Adrenal gland (tissue), 19 donors: ENCODE measurements at places on chromosomes 4 and X. TPM values are rescaled to one million over a fixed set of nuclear protein-coding genes. Genes with fewer than 3 reads are reported as not detected.

AADAT gene
- 3.2 TPM for total RNA-seq

USP53 gene
- total RNA-seq, result 7.0 TPM

SATL1 gene
- 0.71 TPM for total RNA-seq

SLC16A2 gene
- total RNA-seq, result 109 TPM

GRCh38 chrX:48617542-48618340 lies 20.4 kb downstream of the WDR13 start:
- H3K36me3 ChIP-seq, result no peaks in the 10 kb centered on the region
- H3K27ac ChIP-seq, result no peak overlapping the region
- DNase-seq, result peak; percentile 46
- no peaks in the 10 kb centered on the region for H3K27me3 ChIP-seq

DNA sequence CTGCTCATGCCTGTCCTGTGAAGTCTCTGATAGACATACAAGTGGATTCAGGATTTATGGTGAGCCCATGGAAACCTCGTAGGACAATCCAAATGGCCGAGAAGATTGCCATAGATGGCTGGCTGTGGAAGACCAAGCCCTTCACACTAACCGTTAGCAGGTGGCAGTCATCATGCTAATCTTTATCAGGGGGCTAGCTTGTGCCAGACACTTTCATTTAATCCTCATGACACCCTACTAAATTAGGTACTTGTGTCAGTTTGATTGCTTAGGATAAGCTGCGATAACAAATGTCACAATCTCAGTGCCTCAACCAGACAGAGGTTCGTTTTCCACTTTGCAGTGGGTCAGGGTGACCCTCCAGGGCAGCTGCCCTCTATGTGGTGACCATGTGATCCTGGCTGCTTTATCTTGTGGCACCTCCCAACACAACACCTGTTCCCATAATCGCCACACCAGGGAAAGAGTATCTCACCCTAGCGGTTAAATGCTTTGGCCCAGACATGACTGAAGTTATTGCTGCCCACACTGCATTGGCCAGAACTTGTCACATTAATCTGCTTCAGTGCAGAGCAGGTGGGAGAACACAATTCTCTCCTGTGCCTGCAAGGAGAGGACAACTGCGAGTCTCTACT lies 60.8 kb downstream of the REPS2 start:
- H3K4me1 ChIP-seq, result no peaks in the 10 kb centered on the region
- H3K27ac ChIP-seq, result no peak overlapping the region
- H3K4me3 ChIP-seq, result no peak overlapping the region
- no peak for DNase-seq
- no peaks in the 10 kb centered on the region for H3K36me3 ChIP-seq
- H3K27me3 ChIP-seq, result no peaks in the 10 kb centered on the region

- H3K27me3 ChIP-seq, result peaks cover 5% of the 10 kb centered on the region
- no peaks in the 10 kb centered on the region for H3K4me1 ChIP-seq
- DNase-seq, result no peak
- no peak overlapping the region for H3K27ac ChIP-seq
- no peak overlapping the region for H3K4me3 ChIP-seq
These were observed 19.0 kb upstream of the DCX start for GRCh38 chrX:111431001-111431400.

- H3K27me3 ChIP-seq, result no peaks in the 10 kb centered on the region
- H3K27ac ChIP-seq, result no peak overlapping the region
- no peaks in the 10 kb centered on the region for H3K4me1 ChIP-seq
- no peaks in the 10 kb centered on the region for H3K36me3 ChIP-seq
These were observed 339.2 kb downstream of the DCAF12L2 start for GRCh38 chrX:125826774-125827451.

DNA sequence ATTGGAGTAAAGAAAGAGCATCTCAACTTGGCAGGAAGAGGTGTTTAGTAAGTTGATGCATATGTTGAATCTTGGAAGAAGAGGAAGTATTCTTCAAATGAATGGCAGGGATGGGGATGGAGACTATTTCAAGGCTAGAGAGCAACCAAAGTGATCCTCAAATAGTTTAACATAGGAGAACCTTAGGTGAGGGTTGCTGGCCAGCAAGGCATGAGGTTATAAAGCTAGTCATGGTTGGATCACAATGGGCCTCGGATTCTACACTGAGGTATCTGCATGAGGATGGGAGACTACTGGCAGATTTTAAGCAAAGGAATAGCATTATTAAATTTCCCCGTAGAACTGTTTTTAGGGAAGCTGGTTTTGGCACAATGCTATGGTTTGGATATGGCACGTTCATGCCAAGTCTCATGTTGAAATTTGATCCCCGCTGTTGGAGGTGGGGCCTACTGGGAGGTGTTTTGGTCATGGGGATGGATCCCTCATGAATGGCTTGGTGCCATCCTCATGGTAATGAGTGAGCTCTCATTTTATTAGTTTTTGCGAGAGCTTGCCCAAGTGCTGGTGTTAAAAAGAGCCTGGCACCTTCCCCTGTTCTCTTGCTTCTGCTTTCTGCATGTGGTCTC lies 41.9 kb upstream of the ETNPPL start:
- DNase-seq, result no peak
- no peak overlapping the region for H3K4me3 ChIP-seq

- no peak for DNase-seq
- H3K27me3 ChIP-seq, result no peaks in the 10 kb centered on the region
- no peak overlapping the region for H3K4me3 ChIP-seq
- no peak overlapping the region for H3K27ac ChIP-seq
These were observed 326.5 kb downstream of the ASMT start for GRCh38 chrX:1941321-1941720.

DNA sequence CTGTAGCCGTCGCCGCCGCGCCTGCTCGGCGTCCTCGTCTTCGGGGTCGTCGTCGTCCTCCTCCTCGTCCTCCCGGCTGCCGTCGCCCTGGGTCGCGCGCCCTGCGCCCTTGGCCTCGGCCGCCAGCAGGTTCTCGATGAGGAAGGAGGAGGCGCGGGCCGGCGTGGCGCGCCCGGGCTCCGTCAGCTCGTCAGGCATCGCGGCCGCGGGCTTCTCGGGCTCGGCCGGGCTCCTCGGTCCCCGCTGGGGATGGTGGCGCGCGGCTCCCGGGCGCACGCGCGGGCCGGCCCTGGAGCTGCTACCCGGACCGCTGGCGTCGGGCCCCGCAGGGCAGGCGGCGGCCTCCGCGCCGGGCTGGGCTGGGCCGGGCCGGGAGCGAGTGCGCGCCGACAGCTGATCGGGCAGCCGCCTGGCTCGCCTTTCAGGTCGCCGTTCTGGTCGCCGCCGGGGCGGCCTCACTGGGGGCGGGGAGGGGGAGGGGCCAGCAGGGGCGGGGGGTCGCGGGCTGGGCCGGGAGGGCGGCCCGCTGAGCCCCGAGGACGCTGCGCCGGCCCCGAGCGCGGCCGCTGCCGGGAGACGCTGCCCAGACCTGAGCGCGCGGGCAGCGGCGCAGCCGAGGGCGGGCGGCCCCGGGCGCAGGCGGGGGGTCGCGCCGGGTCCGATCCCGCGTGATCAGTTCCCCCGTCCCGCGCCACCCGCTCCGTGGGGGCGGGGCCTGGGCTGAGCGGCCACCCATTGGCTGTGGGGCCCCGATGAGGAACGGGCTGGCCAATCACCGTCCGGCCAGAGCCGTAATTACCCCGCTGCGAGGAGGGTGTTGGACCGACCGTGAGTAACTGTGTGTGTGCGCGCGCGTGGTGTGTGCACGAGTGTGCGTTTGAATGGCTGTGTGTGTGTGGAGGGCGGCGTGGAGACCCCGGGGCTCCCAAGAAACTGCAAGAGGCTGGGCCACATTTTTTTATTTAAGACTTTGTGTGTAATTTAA lies at the start of gene HMX1:
HMX1 (minus strand) TSS at position 423 of the 985 bp plus-strand sequence; CDS start at position 198, 225 bp downstream.
- no peak within 1 kb of the TSS for H3K4me3 ChIP-seq
- H3K4me1 ChIP-seq, result no peaks in the 10 kb centered on the region
- no peak for DNase-seq
- peaks cover 87% of the 10 kb centered on the region for H3K27me3 ChIP-seq

DNA sequence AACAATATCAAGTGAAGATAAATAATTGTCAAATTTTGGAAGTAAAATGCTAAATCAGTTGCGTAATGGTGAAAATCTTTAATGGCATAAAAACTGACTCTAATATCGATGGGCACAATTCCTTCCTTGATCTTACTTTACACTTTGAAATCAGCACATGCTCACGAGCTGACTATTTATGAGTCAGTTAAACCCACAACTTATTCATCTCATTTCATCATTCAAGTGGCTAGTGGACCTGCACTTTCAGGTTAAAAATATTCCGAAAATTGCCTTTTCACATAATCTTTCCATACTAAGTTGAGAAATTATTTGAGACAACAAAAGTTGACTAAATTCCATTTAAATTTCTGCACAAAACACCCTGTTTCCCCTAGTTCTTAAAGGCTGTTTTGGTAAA lies 582.1 kb upstream of the TENM3 start:
- no peak for DNase-seq
- no peak overlapping the region for H3K27ac ChIP-seq
- no peaks in the 10 kb centered on the region for H3K36me3 ChIP-seq
- no peaks in the 10 kb centered on the region for H3K27me3 ChIP-seq
- no peaks in the 10 kb centered on the region for H3K4me1 ChIP-seq

DNA sequence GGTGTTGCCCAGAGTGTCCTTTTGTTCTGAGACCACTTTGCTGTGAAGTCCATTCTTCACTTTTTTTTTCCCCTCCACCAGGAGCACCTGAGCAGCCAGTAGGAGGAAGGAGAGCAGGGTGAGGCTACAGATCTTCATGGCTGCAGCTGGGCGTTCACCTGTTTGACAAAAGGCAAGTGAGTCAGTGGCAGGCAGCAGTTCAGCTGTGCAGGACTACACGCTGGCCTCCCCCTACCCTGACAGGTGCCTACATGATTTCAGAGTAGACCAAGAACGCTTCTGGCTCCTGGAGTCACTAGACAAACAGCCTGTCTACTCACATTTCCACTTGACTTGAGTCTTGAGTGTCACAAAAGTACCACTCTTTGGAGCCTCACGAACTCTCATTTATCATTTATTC lies 2.0 kb downstream of the FGFBP1 start:
- no peaks in the 10 kb centered on the region for H3K36me3 ChIP-seq
- DNase-seq, result no peak
- no peaks in the 10 kb centered on the region for H3K27me3 ChIP-seq
- H3K27ac ChIP-seq, result no peak overlapping the region
- no peak overlapping the region for H3K4me3 ChIP-seq
- no peaks in the 10 kb centered on the region for H3K4me1 ChIP-seq

DNA sequence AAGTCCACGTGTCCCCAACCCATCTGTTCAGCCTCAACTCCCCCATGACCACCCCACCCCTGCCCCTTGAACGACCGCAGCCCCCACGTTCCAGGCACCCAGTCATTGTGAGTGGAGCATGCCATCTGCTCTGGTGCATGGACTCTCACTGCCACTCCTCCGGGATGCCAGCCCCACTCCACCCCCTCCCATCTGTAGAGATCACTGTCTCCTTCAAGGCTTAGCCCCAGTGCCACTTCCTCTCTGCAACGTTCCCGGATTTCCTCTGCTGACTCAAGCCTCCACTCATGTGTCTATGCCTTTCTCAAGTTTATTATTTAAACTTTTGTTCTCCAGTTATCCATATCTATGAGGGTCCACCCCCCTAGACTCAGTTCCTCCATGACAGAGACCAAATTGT lies 54.0 kb downstream of the MAML3 start:
- H3K27me3 ChIP-seq, result no peaks in the 10 kb centered on the region
- H3K36me3 ChIP-seq, result no peaks in the 10 kb centered on the region
- no peak overlapping the region for H3K27ac ChIP-seq
- peak; percentile 57 for DNase-seq
- no peak overlapping the region for H3K4me3 ChIP-seq

DNA sequence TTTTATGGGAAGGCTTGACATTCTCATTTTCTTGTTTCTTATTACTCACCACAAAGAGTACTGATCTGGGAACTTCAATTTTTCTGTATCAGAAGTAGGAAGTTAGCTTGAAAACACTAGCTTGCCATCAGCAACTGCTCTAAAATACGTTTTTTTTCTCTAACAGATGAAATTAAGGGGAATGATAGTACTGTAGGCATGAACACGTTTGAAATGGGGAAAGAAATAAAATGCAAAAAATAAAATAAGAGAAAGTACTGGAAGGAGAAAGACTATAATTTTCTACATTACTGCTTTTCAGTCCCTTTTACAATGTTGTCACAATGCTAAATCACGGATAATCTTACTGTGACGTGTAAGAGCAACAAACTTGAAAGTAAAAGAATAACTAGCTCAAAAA lies 1.5 kb downstream of the RADX start:
- no peaks in the 10 kb centered on the region for H3K4me1 ChIP-seq
- peaks cover 6% of the 10 kb centered on the region for H3K27me3 ChIP-seq
- no peak overlapping the region for H3K4me3 ChIP-seq
- DNase-seq, result no peak

GRCh38 chr4:69321153-69321729 lies 41.0 kb downstream of the UGT2B28 start:
- no peaks in the 10 kb centered on the region for H3K27me3 ChIP-seq
- no peaks in the 10 kb centered on the region for H3K4me1 ChIP-seq
- H3K4me3 ChIP-seq, result no peak overlapping the region

- H3K4me3 ChIP-seq, result no peak overlapping the region
- H3K36me3 ChIP-seq, result no peaks in the 10 kb centered on the region
- H3K27ac ChIP-seq, result no peak overlapping the region
- no peaks in the 10 kb centered on the region for H3K4me1 ChIP-seq
- no peak for DNase-seq
These were observed 245.2 kb downstream of the RAB28 start for GRCh38 chr4:13238936-13239335.

- DNase-seq, result no peak
- no peaks in the 10 kb centered on the region for H3K36me3 ChIP-seq
- H3K4me1 ChIP-seq, result peaks cover 40% of the 10 kb centered on the region
- no peak overlapping the region for H3K27ac ChIP-seq
- peaks cover 13% of the 10 kb centered on the region for H3K27me3 ChIP-seq
These were observed 745 bp upstream of the IQSEC2 start for GRCh38 chrX:53281963-53282695.

- no peak for DNase-seq
- no peaks in the 10 kb centered on the region for H3K36me3 ChIP-seq
- H3K4me1 ChIP-seq, result peaks cover 26% of the 10 kb centered on the region
These were observed 19.2 kb downstream of the SH3RF1 start for GRCh38 chr4:169251291-169252235.

DNA sequence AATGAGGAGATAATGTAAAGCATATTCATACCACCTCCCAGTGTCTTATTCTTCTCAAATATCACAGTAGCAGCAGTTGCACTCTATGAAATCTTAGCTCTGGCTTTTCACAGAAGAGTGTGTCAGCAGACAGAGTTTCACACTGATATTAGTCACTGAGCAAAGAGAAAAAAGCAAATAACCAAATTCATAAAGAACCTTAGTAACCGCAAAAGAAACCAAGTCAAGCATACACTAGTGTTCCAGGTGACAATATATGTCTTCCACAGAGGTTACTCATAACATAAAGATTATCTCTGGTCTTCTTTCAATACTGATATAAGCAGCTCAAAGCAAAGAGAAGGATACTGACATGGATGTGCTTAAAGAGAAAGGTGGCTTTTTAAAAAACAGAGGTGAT lies 181.7 kb upstream of the EDNRA start:
- H3K36me3 ChIP-seq, result no peaks in the 10 kb centered on the region
- DNase-seq, result no peak
- H3K27ac ChIP-seq, result no peak overlapping the region
- H3K4me3 ChIP-seq, result no peak overlapping the region
- H3K4me1 ChIP-seq, result no peaks in the 10 kb centered on the region
